ENCODE measurements at places on chromosomes 6 and 20.
A peak's percentile ranks its signal among the peaks of the same experiment; 100 is the strongest.

DNA sequence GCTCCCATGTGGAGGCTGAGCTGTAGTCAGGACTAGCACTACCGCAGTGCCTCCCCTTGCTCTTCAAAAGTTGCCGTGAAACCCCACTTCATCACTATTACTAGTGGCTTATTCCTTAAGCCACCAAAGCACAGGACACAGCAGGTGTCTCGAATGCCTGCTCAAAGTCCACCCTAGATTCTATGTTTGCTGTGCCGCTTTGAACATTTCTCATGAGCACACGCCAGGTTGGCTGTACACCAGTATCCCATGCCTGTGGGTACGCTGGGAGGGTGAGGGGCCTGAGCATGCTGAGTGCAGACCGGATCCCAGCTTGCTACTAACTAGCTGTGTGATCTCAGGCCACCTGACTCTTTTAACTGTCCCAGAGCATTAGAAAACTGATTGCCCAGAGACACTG, 335.8 kb upstream of the QKI start:
- no peak for DNase-seq

DNA sequence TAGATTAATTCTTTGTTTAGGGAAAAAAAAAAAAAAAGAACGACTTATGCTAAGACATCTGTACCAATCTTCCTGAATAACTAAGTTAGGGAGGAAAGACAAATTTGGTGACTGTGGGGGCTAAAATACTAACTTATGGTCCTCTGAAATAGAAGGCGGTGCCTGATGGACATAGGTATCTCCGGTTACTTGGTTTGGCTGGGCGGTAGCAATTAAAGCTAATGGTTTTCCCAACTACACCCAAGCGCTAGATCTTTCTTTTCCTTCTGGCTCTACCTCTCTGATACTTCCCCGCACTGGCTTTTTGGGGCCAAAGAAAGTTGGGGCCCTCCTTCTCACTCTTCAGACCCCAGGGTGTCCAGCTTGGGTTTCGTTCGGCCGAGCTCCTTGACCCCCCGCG, 1.0 kb upstream of the RBM24 start:
- DNase-seq = no peak

DNA sequence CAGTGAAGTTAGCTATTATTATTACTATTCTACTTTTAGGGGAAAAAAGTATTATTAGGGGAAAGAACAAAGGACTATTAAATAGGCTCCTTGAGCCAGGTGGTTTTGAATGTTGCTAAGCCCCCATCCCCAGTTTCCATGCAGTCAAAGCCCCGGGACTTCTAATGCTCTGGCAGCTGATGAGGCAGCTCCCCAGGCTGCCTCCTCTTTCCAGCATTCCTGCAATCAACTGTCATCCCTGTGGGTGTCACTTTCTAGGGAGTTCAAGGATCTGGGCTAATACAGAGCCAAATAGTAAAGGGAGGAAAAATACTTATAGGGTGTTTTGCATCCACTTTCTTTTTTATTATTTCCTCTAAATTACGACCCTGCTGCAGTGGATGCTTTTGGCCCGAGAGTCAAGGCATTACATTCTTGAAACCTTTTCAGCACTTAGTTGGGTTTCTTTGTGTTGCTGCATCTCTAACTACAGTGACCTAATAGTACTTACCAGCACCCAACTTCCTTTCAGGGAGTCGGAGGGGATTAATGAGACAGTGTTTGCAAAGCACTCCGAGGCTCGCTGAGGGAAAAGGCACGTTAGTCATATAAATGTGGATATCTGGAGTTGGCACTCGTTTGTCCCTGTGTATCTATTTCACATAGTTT, 303.9 kb upstream of the MAP3K7 start:
- DNase-seq = no peak

- DNase-seq = peak; percentile 69
Measured at GRCh38 chr6:139370283-139370998, 4.0 kb downstream of the CITED2 start.

GRCh38 chr6:149173222-149173621, 144.3 kb upstream of the TAB2 start:
- no peak for DNase-seq

GRCh38 chr6:69693762-69694161, 103.0 kb downstream of the LMBRD1 start:
- no peak for DNase-seq

DNA sequence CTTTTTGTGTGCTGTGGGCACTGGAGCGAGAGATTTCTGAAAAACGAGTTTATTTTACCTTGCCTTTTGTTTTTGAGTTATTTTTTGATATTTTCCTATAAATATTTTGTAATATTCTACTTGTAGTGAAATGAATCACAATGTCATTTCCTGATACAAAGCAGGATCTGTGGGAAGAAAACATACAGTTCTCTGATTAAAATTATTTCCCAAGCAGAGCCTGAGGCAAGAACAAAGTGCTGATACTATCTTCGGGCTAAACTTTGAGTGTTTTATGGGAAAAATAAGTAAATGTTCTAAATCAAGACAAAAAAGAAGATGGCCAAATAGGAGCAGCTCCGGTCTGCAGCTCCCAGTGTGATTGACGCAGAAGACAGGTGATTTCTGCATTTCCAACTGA, 33.7 kb upstream of the ELOVL5 start:
- no peak for DNase-seq

GRCh38 chr6:35161776-35162607, 20.9 kb upstream of the TCP11 start:
- DNase-seq = no peak

GRCh38 chr6:44682987-44683779, 295.7 kb downstream of the CDC5L start:
- no peak for DNase-seq

- DNase-seq = no peak
Measured at GRCh38 chr6:145212813-145213212, 522.5 kb downstream of the EPM2A start.

- DNase-seq = no peak
Measured at GRCh38 chr6:109306733-109307132, 75.5 kb downstream of the CD164 start.

GRCh38 chr6:125668071-125668470, 81.4 kb upstream of the HEY2 start:
- DNase-seq = no peak

GRCh38 chr6:115899730-115900282, 160.9 kb downstream of the FRK start:
- DNase-seq = no peak

DNA sequence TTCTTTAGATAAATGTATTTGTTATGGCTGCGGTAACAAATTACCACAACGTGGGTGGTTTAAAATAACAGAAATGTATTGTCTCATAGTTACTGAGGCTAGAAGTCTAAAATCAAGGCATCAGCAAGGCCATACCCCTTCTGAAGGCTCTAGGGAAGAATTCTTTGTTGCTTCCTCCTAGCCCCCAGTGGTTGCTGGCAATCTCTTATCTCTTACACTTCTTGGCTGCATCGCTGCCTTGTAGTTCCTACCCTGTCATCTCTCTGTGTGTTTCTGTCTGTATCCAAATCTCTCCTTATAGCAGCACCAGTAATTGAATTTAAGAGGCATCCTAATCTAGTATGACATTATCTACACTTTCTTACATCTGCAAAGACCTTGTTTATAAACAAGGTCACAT, 534.7 kb downstream of the PHF3 start:
- peak; percentile 66 for DNase-seq

DNA sequence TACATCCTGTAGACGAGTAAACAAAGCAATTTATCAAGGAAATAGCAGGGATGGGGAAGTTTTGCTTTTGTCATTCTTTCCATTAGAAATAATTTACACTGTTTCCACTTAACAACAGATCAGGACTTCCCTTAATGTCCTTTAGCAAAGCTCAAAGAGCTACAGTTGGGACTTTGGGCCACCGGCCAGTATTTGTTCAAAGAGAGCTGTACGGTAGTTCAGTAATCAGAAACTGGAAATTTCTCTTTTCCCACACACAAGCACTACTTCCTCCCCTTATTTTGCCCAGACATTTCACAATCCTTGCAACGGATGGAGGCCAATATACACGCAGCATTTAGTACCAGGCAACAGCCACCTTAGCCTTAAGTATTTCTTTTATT, 12.1 kb upstream of the HINT3 start:
- peak; percentile 59 for DNase-seq

DNA sequence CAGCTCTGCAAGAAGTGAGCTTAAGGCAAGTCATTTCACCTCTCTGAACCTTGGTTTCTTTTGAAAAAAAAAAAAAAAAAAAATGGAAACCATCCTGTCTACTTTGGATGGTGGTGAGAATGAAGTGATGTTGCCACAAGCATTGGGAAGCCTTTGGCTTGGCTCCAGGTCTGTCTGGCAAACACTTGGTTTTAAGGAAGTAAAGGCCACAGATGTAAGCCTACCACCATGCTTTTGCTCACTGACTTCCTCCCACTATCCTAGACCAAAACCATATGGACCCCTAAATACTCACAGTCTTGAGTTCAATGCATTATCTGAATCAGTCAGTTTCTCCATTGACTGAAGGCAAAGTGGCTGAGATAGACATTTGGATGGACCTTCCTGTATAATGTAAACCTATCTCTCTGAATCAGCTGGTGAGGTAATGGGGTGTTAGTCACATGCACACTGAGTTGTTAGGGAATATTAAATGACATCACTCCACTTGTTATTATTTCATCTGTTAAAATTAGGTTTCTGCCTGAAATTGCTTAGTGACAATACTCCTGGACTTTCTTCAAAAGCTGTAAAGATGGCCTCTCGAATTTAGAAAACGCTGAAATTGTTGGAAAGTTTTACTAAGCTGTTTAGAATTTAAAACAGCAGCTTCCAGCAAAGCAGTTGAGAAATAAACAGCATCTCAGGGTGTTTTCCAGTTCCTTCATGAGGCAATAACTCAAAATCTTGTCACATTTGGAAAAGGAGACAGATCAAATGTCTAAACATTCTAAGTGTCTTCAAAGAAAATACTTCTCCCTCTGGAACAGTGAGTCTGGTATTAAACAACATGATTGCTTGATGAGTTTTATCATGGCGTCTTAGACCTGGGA, 833.5 kb downstream of the DHX35 start:
- no peak for DNase-seq

GRCh38 chr20:57968120-57968519, 258.3 kb upstream of the PMEPA1 start:
- DNase-seq = no peak

DNA sequence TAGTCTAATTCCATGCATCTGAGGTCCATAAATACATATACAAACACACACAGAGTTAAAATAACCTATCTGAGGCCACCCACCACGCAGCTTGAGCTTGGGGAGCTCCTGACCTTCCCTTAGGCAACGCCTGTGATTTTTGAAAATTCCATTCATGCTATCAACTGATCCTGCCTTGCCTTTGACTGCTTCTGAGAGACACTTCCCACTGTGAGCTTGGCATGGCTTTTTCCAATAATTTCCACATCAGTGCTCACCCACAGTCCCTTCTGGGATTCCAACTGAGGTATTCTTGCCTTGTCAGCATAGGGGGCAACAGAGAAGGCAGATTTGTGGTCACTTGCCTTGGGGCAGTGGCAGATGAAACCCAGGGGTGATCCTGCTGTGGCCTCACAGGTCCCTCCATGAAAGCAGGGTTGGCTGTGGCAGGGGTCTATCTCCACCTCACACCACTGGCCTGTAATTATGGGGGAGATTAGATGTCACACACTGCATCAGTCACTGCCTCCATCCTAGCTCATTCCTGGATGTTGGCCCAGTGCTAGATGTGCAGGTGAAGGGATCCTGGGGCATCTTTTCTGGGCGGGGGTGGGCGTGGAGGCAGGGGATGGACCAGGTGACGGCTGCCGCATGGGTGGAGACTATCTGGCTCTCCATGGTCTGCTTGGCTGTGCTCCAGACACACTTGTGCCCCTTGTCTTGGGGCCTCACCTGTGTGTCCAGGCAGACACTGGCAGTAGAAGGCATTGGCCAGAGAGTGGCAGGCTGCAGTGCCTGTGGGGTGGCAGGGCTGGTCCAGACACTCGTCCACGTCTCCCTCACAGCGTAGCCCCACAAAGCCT, 11.2 kb upstream of the GPSM3 start:
- DNase-seq = no peak

- peak; percentile 47 for DNase-seq
Measured at GRCh38 chr20:62955519-62956386, 3.2 kb downstream of the SLC17A9 start.

DNA sequence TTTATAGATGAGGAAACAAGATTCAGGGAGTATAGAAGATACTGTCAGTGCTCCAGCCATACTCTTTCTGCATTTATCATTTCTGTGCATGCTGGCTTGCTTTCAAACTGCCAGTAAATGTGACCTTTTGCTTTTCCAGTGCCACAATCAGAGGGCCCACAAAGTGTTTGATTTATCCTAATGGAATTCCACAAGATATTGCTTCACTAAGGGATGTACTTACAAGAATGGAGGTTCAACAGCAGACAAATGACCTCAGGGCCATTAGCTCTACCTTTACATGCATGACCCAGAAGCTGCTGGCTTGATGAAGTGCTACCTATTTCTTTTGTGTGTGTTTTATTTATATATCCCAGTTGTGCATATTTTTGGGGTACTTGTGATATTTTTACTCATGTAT, 171.5 kb upstream of the GRIK2 start:
- no peak for DNase-seq

DNA sequence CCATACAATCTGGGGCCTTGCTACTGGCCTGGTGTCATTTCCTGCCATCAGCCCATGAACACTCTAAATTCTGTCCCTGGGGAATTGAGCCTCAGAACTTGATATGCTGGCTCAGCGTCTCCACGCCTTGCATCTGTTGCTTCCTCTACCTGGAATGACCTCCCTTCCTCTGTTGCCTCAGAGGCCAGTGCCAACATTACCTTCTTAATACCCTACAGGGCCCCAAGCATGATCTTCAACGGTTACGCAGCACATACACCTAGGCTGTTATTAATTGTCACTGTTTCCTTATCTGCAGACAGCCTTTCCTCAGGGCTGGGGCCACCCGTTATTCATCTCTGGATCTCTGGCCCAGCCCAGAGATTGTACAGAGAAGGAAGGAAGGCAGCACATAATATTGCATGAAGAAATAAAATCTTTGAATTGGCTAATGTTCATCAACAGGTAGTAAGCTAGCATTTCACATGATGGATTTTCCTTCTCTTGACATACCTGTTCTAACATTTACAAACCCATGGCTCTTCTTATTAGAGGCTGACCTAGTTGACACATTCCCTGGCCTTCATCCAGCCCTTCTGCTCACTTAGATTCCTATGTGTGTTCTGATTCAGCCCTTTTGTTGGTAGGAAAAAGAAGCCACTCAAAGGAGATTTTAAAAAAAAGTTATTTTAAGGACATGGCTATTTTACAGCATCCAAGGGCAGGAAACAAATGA, 8.4 kb upstream of the RNF182 start:
- no peak for DNase-seq

GRCh38 chr20:15905661-15906060, 667.6 kb downstream of the KIF16B start:
- DNase-seq = no peak

DNA sequence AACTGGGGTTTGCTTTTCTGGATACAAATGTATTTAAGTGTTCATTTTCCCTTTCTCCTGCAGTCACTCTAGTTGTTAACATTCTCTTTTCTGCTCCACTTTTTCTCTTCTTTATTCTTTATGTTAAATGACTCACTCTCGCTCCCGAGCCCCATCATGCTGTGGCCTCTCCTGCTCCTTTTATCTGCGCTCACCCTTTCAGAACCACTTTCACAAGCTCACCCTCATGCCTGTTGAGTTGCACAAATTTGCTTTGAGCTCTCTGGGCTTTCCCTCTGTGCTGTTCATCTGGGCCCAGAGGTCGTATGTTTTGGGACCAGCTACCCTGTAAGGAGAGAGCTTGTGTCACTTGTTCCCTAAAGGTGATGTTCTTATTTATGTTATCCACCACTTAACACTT, 98.1 kb upstream of the ASCC3 start:
- DNase-seq = no peak
